Testis (tissue), 5 donors: ENCODE measurements at places on chromosomes 16 and 17. TPM values are rescaled to one million over a fixed set of nuclear protein-coding genes. Genes with fewer than 3 reads are reported as not detected.

- H3K27ac ChIP-seq: no peak overlapping the region
- H3K36me3 ChIP-seq: no peaks in the 10 kb centered on the region
- no peaks in the 10 kb centered on the region for H3K4me1 ChIP-seq
Observed at GRCh38 chr16:79918916-79919315, 318.4 kb upstream of the MAF start.

DNA sequence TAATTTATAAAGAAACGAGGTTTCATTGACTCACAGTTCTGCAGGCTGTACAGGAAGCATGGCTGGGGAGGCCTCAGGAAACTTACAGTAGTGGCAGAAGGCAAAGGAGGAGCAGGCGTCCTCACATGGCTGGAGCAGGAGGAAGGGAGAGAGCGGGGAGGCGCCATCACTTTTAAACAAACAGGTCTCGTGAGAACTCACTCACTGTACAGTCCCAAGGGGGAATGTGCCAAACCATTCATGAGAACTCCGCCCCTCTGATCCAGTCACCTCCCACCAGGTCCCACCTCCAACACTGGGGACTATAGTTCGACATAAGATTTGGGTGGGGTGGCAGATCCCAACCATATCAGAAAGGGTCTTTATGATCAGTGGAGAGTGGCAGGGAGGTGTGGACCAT is 392.4 kb upstream of the TNRC6C start:
- H3K27me3 ChIP-seq: no peaks in the 10 kb centered on the region
- H3K4me1 ChIP-seq: peaks cover 6% of the 10 kb centered on the region
- H3K4me3 ChIP-seq: no peak overlapping the region
- H3K27ac ChIP-seq: no peak overlapping the region
- H3K36me3 ChIP-seq: no peaks in the 10 kb centered on the region
- no peak for DNase-seq

GRCh38 chr17:75869282-75870141 is 8.9 kb downstream of the TRIM47 start:
- H3K27me3 ChIP-seq: no peaks in the 10 kb centered on the region
- no peak overlapping the region for H3K4me3 ChIP-seq
- peak overlapping the region; percentile 90 for H3K27ac ChIP-seq

- DNase-seq: peak; percentile 73
- no peak overlapping the region for H3K27ac ChIP-seq
- H3K4me1 ChIP-seq: no peaks in the 10 kb centered on the region
- H3K27me3 ChIP-seq: no peaks in the 10 kb centered on the region
- no peaks in the 10 kb centered on the region for H3K36me3 ChIP-seq
Observed at GRCh38 chr16:54633943-54634362, 296.7 kb upstream of the IRX5 start.

RASL10B gene
- 2.5 TPM for total RNA-seq
